ENCODE measurements at places on chromosomes 6 and 20.

DNA sequence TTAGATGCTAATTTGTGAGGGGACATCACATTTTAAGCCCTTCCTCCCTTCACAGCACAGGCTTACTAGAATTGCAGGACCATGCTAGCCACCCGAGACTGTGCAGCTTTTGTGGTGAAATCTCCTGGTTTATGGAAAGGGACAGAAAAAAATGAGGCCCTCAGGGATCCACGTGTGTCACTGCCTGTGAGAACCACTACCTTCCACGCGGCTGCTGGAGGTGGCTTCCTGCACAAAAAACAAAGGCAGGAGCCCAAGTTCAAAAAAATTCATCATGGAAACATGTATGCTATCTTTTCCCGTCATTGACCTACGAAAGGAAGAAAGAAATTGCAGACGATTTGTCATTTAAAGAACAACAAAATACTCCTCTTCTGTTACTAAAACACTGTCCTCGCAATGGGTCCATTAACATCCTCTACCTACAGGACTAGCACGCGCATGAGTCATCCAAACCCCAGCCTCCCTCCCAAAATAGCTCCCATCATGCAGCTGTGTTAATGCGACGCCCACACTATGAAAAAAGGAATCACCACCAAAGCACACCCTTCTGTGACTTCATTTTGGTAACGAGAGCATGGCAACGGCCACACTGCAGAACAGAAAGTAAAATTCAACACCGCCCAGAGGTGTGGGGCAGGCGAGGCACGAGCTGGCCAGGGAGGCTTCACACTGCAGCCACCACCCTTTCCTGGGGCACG, 45.7 kb downstream of the RAMACL start:
- no peak for DNase-seq

GRCh38 chr20:53129563-53129962, 157.4 kb downstream of the TSHZ2 start:
- DNase-seq: peak; percentile 66

DNA sequence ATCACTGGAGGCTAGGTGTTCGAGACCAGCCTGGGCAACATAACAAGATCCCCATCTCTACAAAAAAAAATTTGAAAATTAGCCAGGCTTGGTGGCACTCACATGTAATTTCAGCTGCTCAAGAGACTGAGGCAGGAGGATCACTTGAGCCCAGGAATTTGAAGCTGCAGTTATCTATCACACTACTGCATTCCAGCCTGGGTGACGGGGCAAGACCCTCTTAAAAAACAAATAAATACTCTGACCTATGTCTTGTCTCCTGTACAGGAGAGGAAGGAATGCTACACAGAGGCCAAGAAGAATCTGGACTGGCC, 25.8 kb downstream of the COX4I2 start:
- DNase-seq: no peak

- no peak for DNase-seq
Measured at GRCh38 chr20:62052336-62052841, 13.3 kb downstream of the TAF4 start.

- no peak for DNase-seq
Measured at GRCh38 chr6:12973386-12973785, 256.8 kb downstream of the PHACTR1 start.

DNA sequence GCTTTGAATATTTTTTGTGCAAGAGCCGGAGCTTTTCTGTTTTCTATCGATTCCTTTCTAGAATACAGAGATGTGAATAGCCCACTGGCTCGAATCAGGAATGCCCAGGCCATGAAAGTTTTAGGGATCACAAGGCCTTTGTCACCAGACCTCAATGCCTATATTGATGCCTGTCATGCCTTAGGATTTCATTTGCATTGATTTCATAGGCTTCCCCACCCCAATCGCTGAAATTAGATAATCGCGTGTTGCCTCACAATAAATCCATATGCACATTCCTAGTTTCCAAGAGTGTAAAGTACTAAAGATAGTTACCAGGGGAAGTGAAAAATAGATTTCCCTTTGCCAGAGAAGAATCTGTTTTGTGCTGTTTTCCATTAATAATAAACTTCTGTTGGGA, 150.8 kb downstream of the SASH1 start:
- DNase-seq: no peak

DNA sequence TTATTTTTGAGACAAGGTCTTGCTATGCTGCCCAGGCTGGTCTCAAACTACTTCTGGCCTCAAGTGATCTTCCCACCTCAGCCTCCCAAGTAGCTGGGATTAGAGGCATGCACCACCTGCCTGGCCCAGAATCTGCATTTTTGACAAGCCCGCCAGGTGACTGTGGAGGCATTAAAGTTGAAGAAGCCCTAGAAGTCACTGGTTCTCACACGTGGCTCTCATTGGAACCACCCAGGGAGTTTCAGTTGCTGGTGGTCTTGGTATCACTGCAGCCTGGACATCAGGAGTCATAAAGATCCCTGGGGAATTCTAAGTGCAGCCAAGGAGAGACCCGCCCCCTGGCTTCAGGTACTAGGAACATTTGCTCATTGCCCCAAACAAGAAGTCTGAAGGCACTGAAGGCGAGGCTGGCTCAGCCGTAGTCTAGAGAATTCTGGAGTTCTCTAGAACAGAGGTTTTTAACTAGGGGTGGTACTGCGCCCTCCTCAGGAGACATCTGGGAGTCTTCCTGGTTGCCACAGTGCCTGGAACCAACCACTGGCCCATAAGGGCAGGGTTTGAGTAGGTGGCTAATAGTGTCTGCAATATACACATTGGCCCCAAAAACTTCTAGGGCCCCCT, 182.8 kb downstream of the ZMYND8 start:
- no peak for DNase-seq

GRCh38 chr6:88653936-88654335, 309.5 kb downstream of the RNGTT start:
- DNase-seq: no peak

GRCh38 chr6:52157301-52157941, 28.8 kb upstream of the IL17A start:
- peak; percentile 24 for DNase-seq

DNA sequence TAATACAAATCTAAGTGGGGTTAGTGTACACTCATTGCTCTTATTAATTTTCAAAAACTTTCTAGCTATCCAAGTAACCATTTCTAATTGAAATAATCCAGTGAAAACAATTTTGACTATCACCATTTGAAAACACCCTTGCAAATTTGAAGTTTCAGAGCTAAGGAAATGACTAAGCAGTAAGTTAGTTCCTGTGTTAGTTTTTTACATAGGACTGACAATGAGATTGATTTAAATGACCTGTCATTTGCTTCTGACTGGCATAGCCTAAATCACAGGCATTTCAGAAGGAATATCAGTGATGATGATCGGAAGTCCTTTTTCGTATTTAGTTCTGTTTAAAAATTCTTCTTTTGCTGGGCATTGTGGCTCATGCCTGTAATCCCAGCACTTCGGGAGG, 27.0 kb downstream of the STK4 start:
- DNase-seq: no peak

- DNase-seq: no peak
Measured at GRCh38 chr6:166019214-166019613, 148.4 kb downstream of the TBXT start.

DNA sequence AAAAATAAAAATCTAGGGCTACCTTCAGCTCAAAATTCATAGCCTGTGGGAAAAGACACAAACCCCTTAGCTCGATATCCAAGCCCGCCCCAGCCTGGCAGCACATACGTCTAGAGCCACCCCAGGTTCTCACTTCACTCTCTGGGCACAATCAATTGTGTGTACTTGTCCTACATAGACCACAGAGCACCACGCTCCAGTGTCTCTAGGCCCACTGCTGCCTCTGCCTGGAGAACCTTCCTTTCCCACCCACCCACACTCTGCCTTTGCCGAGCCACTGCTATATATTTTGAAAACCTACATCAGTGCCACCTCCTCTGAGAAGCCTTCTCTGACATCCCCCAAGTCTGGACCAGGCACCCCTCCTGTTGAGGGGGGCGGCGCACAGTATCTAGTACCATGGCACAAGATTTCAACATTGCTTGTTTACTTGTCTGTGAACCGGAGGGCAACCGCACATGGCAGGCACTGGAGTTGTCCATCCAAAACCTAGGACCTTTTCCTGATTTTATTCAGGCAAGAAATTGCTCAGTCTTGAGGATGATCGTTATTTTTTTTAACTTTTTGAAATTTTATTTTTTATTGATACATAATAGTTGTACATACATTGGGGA, 141.5 kb downstream of the UNC5CL start:
- DNase-seq: no peak

DNA sequence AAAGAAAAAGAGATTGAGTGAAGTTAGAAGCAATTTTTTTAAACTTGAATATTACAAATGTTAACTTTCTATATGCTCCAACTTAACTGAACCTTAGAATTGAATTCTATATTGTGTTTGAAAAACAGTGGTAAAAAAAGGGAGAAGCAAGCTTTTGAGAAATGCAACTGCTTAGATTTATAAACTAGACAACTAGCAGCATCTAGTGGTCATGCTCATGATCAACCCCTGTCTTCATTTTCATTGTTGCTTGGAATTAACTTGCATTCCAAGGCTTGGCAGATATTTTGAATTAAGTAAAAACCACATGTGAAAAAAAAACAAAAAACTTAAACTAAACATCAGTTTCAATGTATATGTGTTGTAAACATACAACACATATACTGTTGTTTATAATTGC, 113.1 kb downstream of the C6orf58 start:
- peak; percentile 43 for DNase-seq

GRCh38 chr20:58765780-58766179, 73.2 kb downstream of the NPEPL1 start:
- no peak for DNase-seq

- DNase-seq: peak; percentile 3
Measured at GRCh38 chr20:8049310-8049709, 29.7 kb upstream of the TMX4 start.

GRCh38 chr6:117200067-117200466, 65.3 kb upstream of the VGLL2 start:
- DNase-seq: no peak

GRCh38 chr20:14775778-14776177, 438.4 kb upstream of the FLRT3 start:
- DNase-seq: peak; percentile 69

- no peak for DNase-seq
Measured at GRCh38 chr6:97095311-97095850, 170.9 kb downstream of the KLHL32 start.

DNA sequence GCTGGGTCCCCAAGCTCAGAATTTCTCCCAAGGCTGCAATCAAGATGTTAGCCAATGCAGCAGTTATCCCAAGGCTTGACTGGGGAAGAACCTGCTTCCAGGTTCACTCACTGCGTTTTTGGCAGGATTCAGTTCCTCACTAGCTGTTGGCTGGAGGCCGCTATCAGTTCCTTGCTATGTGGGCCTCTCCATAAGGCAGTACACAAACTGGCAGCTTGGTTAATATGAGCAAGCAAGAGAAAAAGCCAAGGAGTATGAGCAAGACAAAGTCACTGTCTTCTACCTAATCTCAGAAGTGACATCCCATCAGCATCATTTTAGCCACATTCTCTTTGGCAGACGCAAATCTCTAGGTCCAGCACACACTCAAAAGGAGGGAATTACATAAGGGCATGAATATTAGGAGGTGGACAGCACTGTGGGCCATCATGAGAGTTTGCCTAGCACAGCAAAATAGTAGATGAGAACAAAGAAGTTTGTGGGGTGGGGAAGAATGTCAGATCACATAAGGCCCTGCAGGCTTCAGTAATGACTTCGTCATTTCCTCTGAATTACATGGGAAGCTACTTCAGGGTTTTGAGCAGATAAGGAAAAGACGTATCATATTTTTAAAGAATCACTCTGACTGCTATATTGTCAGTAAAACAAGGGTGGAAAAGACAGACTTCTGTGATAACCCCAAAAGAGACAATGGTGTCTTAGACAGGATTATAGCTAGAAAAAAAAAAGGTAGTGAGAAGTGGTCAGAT, 25.5 kb downstream of the LMBRD1 start:
- no peak for DNase-seq

DNA sequence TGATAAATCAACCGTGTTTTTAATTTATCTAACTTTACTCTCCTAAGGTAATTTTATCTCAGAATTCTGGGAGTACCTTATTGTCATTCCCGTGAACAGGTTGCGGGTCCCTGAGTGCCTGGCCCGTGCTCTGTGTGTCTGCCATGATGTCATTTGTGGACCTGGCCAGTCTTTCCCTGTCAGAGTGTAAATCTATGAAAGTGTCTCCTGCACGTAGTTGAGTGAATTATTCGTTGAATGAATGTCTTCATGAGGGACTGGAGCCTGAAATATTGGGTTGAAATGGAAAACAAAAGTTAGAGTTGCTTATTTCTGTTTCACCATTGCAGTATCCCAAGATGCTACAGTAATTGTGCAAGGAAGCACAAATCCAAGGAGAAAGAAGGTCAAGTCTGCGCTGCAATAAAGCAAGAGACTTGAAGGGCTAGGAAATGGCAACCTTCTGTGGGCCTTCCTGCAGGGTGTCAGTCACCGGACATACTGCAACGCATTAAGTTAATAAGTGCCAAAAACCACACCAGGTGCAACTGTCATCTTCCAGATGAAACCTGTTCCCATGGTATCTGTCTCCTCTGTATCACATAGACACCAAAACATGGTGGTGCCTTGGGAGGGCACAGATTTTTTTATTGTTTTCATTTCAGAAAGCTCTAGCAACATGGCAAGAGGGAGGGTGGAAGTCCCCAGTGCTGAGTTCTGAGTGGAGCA, 135.5 kb downstream of the ZDHHC14 start:
- DNase-seq: no peak

DNA sequence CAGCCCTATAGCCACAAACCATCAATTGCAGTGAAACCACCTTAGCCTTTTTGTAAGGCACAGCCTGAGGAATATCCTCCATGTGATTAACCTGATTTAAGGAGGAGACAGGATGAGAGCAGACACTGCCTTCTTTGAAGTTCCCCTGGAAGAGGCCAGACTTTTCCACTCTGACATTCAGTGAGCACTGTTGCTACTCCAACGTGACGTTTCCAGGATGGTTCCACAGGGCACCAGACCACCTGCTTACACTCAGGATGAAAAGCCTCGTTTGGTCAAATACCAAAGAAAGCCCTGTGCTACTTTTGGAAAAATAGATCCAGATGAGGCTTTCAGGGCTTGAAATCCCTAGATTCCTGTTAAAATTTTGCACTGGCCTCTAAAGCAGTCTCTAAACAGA, 1102.1 kb upstream of the FLRT3 start:
- no peak for DNase-seq

- DNase-seq: no peak
Measured at GRCh38 chr6:87860902-87861301, 158.9 kb upstream of the AKIRIN2 start.

DNA sequence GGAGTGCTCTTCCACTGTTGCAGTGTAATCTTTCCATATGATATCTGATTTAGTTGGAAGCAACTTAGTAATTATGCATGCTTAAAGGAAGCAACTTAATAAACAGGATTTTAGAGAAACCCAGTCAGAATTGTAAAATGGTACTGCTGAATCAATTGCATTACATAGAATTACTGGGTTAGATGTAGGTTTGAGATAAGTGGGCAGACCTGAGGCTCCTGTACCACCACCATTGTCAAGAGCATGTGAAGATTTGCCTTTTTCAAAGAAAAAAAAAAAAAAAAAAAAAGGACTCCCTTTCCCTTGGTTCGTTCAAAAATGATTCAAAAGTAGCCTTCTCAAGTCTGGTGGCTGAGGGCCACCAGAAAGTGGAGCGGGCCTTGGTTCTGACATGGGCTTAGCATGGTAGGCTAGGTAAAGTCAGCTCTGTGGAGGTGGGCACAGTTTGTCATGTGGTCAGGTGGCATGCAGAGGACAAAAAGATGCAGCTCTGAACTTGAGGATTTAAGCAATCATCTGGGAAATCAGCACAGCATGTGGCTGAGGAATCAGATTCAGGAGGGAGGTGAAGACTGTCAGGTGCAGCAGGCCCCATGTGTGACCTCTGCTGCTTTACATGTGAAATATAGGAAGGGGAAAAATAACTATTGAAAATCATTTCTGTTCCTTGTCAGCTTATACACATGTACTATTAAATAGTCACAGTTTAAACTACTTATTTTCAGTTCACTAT, 32.4 kb downstream of the ARID1B start:
- no peak for DNase-seq
